ENCODE measurements at places on chromosomes 6 and 20.

- DNase-seq: no peak
Measured at GRCh38 chr6:35262596-35262995, 3.1 kb downstream of the ZNF76 start.

- DNase-seq: no peak
Measured at GRCh38 chr6:86142326-86142725, 499.6 kb upstream of the SYNCRIP start.

DNA sequence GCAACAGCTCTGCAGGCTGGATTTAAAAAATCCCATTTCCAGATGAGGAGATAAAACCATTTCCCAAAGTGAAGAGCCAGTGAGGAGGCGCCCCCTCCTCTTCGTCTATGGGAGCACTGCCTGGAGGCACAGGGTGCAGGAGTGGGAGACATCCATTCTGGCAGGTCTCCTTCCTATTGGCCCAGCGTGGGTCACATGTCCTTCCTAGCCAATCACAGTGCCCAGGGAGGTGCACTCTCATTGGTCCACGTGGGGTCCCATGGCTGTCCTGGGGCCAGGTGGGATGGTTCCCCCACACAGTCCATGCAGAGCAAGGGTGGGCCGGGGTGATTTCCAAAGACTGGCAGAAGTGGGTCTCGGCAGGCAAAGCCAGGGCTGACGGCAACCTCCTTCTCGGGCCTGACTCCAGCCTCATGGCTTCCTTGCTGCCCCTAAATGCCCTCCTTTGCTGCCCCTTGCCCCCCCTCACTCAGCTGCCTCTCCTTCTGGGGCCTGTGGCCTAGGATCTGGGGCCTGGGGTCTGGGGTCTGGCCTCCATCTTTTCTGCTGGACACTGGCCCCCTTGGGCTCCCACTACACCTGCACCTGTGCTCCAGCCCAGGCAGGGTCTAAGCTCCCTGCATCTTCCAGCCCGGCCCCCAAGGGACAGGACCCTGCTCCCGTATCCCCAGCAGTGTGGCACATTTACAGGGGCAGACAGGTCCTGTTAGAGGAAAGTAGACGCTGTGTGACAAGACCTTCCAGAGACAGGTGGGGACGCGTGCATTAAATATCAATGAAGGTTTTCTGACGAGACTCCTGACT lies 231.7 kb downstream of the TAF4 start:
- no peak for DNase-seq

- no peak for DNase-seq
Measured at GRCh38 chr6:84227044-84227433, 404 bp downstream of the CEP162 start.

- DNase-seq: no peak
Measured at GRCh38 chr20:50977066-50978021, 18.7 kb downstream of the MOCS3 start.

DNA sequence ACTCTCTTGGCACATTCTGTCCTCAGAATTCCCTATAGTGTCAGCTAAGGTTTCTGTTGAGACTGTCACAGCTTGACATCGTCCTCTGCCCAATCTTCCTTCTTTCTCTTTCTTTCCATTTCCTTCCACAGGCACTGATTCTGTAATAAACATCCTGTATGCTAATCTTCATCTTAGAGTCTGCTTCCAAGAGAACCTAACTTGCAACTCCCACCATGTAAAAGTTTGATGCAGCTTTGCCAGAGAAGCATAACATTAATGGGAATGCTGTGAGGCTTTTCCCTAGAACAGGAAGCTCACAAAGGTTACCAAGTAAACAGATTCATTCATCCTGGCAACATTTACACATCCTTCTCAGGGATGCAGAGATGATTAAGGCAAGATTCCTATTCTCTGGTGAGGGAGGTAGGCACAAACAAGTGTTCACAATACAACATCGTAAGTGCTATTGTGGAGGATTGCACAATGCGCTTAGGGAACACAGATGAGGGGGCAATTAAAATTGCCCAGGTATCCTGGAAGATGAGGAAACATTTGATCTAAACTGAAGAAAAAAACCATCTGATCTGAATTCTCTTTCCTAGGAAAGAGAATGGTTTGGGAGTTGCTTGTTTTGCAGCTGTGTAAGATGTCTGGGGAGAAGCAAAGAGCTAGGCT lies 74.7 kb downstream of the GRM1 start:
- no peak for DNase-seq

DNA sequence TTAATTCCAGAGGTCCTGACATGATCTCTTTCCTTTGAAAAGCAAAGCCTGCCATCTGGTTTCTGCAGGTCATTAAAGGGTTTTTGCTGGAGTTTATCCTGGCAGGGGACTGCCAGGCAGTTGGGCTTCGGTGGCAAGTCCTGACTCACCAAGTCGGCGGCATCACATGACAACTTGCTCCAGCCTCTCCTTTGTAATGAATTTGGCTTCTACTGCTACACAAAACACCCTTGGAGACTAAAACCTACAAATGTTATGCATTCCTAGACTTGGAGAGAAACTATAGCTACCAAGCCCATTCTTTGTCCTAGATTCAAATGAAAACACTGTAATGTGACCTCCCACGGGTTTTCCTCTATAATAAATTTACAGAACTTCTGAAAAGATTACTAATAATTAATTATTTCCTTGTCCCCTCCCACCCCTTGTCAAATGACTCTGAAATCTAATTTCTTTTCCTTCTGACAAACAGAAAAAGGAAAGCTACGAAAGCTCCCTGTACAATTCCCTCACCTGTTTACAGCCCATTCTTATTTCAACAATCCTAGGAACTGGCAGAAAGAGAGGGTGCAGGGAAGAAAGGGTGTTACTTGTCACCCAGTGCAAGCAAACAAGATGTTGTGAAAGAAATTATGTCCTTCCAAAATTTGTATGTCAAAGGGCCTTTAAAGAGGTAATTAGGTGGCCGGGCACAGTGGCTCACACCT lies 62.9 kb downstream of the QRSL1 start:
- no peak for DNase-seq

GRCh38 chr6:43707767-43708166 lies 20.2 kb upstream of the MRPS18A start:
- DNase-seq: peak; percentile 30

DNA sequence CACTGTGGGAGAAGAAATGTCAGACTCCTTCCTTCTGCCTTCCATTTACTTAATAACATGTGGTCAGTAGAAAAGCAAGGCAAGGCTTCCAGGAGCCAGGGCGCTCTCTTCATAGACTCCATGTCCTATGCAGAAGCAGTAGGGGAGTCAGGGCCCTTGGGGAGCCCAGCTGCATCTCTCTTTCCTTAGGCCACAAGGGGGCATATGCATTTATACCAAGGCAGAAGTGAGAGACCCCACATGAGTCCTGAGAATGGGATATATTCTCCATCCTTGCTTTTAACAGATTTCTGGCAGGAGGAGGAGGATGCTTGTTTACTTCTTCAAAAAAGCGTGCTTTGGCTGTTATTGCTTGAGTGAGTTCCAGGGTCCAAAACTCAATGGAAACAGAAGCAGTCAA lies 198.5 kb downstream of the HIVEP2 start:
- DNase-seq: no peak

DNA sequence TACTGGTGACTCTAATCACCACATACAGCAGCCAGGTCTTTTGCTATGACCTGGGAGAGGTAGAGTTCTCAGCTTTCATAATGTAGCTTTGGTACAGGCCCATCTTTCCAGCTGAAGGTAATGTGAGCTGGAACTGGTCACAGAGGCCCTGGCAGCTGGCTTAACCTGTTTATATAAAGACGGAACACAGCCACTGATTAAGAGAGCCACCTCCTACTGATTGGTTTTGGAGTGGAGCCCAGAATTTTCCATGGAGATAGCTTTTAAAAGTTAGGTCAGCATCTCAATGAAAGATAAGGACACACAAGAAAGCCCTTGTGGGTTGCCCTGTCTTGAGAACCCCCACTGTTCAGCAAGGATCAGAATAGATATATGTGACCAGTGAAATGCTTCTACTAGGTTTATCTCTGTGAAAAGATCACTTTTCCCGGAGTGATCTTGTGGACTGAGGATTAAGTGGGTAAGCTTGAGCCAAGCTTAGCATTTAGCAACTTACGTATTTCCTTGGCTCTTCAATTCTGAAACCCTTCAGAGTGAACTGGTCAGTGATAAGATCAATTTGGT lies 213.7 kb upstream of the CITED2 start:
- no peak for DNase-seq

DNA sequence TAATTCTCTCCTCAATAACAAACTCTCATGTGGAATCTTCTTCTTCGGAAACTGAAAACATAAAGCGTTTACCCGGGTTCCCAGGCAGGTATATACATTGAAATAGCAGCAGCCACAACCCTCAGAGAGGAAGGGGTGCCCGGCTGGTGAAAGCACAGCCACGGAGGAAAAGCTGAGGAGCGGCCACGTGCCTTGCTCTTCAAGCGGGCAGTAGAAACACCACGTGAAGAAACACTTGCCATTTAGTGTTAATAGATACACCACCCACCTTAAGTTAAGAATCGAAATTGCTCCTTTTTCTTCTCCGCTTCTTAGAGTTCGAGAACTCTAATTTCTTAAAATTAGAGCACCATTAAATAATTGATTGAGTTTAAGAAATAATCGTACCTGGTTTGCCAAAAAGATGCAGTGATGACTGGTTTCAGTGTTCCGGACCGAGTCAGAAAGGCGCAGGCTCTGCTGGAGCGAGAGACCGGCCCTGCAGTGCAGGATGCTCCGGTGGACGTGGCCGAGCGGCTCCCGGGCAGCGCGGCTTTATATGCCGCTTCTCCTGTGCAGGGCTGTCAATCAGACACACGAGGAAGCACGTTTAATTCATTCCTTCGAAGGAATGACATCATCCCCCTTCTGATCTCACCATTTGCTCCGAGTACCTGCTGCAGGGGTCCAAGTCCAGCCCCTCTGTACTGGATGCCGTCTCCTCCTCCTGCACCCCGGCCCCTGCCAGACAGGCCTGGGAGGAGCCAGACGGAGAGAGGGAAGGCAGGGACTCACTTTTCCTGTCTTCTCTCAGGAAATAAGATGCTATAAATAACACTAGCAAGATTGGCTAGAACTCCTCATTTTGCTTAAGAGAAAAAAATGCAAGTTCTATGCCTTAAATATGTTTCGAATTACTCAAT lies at the start of gene THBS2:
THBS2 (minus strand) TSS at position 510 of the 902 bp plus-strand sequence. CDS start 3,062 bp downstream, outside the sequence.
- peak; percentile 94 for DNase-seq
